Activated CD8-positive, alpha-beta memory T cell treated with anti-CD3 and anti-CD28 coated beads for 48 hours (primary cell): ENCODE measurements at places on chromosomes 7 and 10.
A peak's percentile ranks its signal among the peaks of the same experiment; 100 is the strongest.

- DNase-seq, result no peak
Observed at GRCh38 chr7:18828260-18828993, 289.0 kb downstream of the TWIST1 start.

GRCh38 chr7:87934699-87935383, 790 bp downstream of the ADAM22 start:
- peak; percentile 3 for DNase-seq

GRCh38 chr7:149773446-149774236, at the start of gene ZNF467:
ZNF467 (minus strand) TSS chr7:149773588; CDS start chr7:149771032, 2,556 bp downstream.
- no peak for DNase-seq

DNA sequence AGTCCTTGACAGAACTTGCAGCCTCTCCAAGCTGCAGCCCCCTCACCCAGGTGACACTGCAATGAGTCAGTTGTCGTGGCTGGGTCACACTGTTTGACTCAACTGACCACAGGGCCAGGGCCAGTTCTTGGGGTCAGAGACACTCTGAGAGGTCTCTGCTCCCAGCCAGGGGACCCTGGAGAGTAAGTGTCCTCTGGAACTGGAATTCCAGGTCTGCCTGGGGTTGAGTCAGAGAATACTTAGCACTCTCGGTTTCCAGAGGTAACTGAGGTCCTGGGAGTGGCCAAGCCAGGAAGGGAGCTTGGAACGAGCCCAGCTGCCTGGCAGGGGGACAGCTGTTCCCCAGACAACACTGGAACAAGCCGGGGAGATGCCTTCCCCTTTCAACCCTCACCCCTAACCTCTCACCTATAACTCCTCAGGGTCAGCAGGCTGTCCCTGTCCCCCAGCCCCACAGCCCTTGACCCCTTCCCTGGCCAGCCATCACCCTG, 2.2 kb upstream of the MYL10 start:
- DNase-seq, result no peak

DNA sequence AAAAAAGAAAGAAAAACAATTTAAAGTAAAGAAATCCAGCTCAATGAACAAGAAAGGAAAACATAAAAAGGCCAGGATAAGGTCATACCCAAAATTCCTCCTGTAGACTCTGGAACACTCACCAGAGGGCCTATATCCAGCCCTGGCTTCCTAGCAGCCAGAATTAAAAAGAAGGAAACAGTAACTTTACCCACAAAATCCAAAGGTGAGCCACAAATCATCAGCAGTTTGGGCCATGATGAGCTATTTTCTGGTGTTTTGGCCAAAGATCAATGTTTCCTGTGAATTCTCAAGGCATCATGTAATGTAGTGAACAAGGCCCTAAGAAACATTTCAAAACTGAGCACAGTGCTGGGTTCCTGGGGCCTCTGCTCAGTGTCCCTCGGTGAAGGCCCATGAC, 87.8 kb downstream of the LARP4B start:
- no peak for DNase-seq

DNA sequence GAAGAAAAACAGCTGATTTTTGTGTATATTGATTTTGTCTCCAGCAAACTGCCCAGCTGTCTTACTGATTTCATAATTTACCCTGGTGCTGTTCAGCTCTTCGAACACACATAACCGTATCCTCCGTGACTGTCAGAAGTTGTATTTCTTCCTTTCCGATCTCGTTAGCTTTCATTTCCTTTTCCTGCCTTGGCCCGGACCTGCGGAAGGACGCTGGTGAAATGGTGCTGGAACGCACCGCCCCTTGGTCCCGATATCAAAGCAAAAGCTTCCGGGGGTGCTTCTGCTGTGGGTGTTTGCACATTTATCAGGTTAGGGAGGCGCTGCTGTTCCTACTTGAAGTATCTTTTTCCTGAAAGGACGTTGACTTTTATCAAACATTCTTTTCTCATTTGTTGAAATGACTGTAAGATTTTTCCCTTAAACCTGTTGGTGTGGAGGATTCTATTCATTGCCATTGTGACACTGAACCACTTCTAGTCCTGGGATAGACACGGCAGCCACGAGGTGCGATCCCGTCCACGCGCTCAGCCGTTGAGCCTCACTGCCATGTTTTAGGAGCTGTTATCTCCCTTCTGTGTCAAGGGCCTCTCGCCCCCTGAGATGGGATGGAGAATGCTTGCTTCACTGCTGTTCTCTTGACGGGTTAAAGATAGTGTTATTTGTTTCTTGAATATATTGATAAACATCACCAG, 72.6 kb downstream of the FOXL3 start:
- DNase-seq, result no peak

GRCh38 chr7:30306976-30307375, 22.6 kb downstream of the ZNRF2 start:
- DNase-seq, result no peak

GRCh38 chr7:93890464-93891068, at the start of gene TFPI2:
TFPI2 (minus strand) TSS chr7:93890753; CDS start chr7:93890678, 75 bp downstream.
- DNase-seq, result no peak

- no peak for DNase-seq
Observed at GRCh38 chr7:42090806-42091205, 146.2 kb downstream of the GLI3 start.

- no peak for DNase-seq
Observed at GRCh38 chr10:78542141-78542489, 508.5 kb downstream of the RPS24 start.

DNA sequence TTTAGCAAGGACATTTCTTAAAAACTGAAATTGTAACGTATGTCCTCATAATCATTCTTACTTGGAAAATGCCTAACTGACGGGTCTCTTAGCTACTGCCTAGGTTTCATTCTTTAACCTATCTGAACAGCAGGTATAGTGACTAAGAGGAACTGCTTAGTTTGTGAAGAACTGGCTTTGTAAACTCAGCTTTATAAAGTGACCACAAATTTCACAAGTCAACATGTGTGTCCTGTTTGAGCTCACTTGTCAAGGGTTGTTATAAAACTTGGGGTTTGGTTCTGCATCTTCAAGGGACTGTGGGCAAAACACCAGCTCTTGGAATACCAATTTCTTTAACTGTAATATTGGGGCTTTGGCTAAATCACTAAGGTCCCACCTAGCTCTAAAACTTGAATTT, 32.2 kb downstream of the MRPS33 start:
- DNase-seq, result no peak

DNA sequence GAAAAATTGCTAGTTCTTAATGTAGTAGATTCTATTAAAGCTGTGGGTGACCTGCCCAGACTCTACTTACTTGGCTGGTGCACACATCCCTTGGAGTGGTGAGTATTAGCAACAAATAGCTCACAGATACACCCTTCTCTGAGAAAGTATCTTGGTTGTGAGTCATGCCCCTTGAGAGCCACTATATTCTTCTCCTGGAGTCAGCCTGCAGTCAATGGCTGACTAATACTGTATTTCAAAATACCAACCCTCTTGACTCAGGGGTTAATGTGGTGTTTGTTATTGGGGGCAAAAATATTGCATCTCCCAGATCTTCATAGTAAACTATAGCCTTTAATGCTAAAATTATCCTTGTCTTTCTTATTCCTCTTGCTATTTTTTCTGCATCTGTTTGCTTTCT, 354.9 kb downstream of the BMPER start:
- DNase-seq, result no peak
